Skin of body (tissue), 3 donors: ENCODE measurements at places on chromosomes 6 and 20. TPM values are rescaled to one million over a fixed set of nuclear protein-coding genes. Genes with fewer than 3 reads are reported as not detected.

BACH2 gene
- 11.9 TPM for total RNA-seq

COL11A2 gene
- 1.4 TPM for total RNA-seq

FANCE gene
- 9.4 TPM for total RNA-seq

SCUBE3 gene
- 2.4 TPM for total RNA-seq

PEX6 gene
- 13.1 TPM for total RNA-seq

AK9 gene
- 5.8 TPM for total RNA-seq

CDSN gene
- total RNA-seq: 37.1 TPM

IL17A gene
- not detected for total RNA-seq

NKX2-2 gene
- total RNA-seq: not detected

GRM1 gene
- total RNA-seq: 0.10 TPM

ARFGEF3 gene
- total RNA-seq: 1.1 TPM

CNR1 gene
- total RNA-seq: 1.8 TPM

YTHDF1 gene
- 14.5 TPM for total RNA-seq

GRCh38 chr6:159693894-159694545 is 979 bp upstream of the SOD2 start:
- no peak for DNase-seq

GRCh38 chr20:10603378-10603777 is 70.4 kb downstream of the JAG1 start:
- no peak for DNase-seq

DNA sequence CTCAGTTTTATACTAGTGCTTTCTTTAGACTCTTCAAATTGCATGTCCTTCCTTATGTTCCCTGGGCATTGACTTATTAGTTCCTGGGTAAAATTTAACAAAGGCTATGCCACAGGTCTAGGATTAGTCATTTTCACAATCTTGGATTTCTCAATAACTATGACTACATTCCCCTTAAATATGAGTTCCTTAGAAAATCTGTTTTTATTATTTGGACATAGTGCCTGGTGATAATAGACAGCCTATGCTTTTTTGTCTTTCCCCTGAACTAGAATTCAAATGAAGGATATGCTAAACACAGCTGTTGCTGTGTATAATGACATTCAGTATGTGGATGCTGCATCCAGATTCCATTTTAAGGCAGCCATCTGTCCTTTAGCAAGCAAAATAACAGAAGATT is 1252.8 kb upstream of the GJE1 start:
- no peak for DNase-seq

- no peak for DNase-seq
Measured at GRCh38 chr20:7975851-7976414, 35.7 kb upstream of the HAO1 start.

GRCh38 chr6:31899882-31900722 is 1.8 kb downstream of the ZBTB12 start:
- DNase-seq: no peak

DNA sequence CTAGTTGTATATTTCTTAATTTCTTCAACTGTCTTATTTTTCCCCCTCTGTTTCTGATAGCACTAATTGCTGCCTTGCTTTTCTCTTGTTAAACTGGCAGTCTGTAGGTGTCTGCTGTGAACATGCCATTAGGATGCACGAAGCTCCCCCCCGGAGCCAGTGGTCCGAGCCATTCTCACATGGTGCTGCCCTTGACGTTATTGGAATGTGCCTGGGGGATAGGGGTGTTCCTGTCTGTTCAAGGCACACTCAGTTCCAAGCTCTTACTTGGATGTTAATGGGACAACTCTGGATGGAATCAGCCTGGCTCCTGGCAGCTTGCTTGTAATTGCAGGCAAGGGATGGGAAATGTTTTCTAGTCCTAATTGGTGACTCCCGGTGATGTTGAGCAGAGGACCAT is 68.4 kb downstream of the RREB1 start:
- DNase-seq: no peak

DNA sequence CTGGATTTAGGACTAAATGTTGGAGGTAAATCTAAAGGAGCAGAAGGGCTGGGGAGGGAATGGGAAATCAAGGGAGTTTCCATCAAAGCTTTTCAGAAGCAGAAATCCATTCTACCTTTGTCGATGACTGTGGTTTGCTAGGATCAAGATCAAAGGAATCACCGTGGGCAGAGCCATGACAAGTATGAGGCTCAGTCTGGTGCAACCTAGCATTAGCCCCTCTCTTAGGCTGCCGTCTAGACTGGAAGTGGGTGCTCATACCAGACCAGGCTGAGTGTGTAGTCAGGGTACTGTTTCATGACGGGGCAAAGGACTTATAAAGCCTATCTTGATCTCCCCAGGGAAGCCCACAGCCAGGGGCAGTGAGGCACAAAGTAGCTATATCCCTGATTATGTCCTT is 120.5 kb downstream of the BMP2 start:
- DNase-seq: no peak

DNA sequence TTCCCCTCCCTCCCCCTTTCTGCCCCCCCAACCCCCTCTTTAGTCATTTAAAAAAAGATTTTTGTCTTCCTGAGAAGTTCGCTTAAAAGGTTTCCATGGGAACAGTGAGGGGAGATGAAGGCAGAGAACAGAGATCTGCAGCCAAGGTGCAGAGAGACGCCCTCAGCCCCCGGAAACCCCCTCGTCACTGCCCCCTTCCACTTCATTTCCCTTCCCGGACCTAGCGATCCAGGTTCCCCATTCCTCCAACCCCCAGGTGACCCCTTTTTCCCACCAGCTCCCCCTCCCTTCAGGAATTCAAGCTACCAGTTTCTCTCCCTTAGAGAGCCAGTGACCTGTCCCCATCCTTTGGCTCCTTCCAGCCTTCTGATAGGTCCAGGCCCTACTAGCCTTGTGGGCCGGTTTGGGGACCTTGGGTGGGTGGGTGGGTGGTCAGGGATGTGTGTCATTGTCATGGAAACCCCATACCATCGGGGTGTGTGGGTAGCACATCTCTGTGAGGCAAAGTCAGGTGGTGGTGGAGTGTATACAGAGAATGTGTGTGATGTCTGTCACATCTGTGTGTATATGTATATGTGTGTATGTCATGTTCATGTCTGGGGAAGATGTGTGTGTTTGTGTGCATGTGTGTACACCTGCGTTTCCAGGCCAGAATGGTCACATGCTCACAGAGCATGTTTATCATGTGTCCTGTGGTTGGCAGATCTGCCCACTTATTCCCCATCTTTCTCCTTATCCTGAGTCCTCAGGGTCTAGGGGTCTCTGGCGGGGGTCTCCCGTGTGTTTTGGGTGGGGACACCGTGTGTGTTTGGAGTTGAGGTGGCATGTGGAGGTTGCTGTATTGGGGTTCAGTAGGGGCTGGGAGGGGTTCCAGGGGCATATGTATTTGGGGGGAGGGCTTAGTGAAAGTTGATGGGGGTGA is 7.0 kb downstream of the SYNGAP1 start:
- DNase-seq: no peak

- DNase-seq: no peak
Measured at GRCh38 chr20:23146181-23146580, 60.1 kb upstream of the CD93 start.

DNA sequence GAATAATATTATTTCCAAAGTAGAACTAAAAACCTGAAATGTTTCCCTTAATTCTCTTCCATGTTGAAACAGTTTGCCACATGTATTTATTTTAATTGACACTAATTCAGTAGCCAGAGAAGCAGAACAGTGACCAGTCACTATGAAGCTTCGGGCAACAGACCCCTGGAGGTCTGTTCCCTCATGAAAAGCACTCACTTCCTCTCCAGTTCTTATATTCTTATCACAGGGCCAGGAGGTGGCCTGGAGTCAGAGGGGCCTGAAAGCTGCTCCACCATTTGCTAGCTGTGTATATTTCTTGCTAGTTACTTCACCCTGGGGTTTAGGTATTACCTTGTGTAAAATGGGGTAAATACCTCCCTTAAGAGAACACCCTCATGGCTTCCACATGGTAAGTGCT is 49.1 kb downstream of the MAP7 start:
- DNase-seq: no peak

DNA sequence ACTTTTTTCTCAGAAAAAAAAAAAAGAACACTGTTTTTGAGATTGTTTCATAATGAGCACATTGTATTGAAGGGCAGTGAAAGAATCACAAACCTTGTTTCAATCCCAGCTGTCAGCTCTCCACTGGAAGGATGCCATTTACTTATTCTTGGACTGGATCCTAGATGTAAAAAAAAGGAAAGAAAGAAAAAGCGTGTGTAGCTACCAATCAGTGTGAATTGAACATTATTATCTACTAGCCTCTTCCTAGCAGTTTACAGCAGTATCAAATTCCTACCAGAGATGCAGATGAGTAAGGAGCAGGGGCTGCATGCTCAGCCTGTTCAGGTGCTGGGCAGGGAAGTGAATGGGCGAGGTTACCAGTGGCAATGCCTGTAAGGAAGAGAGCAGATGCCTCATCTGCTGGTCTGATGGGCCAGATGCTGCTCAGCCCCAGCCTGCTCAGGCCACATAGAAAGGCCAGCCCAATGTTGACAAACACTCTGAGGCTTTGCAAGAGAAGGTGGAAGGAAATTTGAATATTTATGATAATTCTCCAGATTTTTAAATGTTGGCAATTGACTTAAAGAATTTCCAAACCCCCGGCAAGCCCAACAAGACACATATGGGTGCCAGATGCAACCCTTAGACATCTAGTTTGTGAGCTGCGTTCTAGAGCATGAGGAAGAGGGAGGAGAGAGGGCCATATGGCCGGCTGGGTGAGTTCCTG is 189.5 kb downstream of the IBTK start:
- peak; percentile 75 for DNase-seq

DNA sequence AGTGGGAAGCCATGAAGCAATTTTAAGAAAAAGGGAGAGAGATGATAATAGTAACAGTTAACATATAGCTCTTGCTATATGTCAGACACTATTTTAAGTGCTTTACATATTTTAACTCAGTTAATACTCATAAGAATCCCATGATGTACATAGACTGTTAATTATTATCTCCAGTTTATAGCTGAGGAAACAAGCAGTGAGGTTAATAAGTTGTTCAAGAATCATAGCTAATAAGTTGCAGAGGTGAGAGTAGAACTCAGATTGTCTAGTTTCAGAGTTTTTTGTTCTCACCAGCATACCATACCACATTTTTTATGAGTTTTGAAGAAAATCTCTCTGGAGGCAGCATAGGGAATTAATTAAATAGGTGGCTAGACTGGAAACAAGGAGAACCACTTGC is 144.6 kb upstream of the MMS22L start:
- no peak for DNase-seq

GRCh38 chr6:118334634-118335033 is 213.5 kb upstream of the PLN start:
- no peak for DNase-seq

DNA sequence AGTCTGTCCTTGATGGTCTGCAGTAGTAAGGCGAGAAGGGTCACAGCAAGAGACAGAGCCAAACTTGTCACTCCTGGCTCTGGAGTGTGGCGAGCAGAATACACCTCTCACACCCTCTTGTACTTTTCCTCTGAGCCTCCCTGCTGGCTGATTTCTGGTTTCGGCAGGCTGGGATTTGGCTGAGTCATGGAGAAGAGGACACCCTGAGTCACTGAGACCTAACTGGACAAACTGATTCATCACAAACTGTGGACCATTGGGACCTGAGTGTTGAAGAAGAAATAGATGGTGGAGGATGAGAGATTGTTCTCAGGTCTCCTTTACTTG is 101.7 kb downstream of the F13A1 start:
- no peak for DNase-seq

GRCh38 chr6:163600331-163600730 is 185.8 kb downstream of the QKI start:
- DNase-seq: no peak

- DNase-seq: no peak
Measured at GRCh38 chr20:48777005-48777404, 50.8 kb downstream of the PREX1 start.

DNA sequence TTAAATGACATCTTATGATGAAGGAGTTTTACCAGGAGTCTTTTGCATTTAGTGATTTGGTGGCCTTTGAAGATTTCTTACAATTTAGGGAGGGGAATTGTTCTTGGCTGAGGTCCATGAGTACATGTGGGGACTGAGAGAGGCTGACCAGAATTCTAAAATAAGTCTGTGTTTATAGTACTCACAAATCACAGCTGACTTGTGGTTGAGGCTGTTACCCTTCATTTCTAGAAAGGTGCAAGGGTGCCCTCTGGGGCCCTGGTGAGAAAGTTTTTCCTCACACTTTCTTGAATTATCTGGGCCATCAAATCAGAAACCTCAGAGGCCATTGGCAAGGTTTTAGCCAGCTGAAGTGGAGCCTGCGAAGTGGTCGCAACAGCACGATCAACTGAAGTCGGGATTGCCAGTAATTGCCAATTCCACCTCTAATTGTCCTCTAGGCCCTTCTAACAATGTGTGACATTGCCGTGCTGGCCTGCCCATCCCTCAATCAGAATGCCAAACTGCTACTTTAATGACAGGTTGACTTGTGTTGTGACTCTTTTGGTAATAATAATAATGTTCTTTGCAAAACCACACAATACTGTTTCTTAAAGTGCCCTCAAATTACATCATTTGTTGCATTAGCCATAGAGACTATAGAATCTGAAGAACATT is 221.6 kb downstream of the OGFRL1 start:
- DNase-seq: no peak
